NCI-H187 treated with DMSO at 0.1 percent for 48 hours (cell line): ENCODE measurements at places on chromosomes 11 and 22.

- no peak for DNase-seq
Observed at GRCh38 chr11:69022260-69022659, 9.2 kb upstream of the MRGPRF start.

DNA sequence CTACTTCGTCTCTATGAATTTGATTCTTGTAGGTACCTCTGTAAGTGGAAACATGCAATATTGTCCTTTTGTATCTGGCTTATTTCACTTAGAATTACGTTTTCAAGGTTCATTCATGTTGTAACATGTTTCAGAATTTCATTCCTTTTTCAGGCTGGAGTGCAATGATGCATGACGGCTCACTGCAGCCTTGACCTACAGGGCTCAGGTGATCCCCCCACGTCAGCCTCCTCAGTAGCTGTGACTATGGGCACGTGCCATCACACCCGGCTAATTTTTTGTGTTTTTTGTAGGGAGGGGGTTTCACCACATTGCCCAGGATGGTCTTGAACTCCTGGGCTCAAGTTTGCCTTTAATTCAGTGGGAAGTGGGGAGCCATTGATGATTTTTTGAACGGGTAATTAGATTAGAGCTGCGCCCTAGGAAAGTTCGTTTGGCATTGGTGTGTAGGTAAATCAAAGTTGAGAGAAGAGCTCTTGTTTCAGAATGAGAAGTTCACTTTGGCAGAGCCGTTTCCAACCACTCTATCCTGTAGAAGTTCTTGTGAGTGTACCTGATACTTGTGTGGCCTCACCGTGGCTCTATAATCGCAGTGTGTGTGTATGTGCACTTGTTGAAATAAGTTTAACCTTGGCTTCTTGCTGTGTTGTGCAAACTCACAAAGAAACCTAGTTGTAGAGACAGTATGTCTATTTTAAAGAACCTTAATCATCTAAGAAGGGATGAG, 115.9 kb downstream of the NAV2 start:
- no peak for DNase-seq

DNA sequence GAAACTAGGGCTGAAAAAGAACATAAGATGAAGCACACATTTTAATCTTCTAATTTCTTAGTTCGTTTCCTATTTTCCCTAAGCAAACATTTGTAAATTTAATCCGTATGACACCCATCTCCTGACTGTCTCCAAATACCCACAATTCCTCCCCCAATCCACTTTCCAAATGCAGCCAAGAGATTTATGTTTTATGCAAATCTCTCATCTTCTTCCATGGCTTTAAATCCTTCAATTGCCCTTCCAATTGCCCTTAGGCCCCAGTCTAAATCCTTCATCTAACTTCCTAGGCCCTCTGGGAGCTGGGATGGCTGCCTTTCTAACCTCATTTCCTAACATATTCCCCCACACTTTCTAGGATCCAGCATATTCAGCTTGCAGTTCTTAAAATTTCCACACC, 18.0 kb upstream of the POU2AF1 start:
- DNase-seq, result no peak

DNA sequence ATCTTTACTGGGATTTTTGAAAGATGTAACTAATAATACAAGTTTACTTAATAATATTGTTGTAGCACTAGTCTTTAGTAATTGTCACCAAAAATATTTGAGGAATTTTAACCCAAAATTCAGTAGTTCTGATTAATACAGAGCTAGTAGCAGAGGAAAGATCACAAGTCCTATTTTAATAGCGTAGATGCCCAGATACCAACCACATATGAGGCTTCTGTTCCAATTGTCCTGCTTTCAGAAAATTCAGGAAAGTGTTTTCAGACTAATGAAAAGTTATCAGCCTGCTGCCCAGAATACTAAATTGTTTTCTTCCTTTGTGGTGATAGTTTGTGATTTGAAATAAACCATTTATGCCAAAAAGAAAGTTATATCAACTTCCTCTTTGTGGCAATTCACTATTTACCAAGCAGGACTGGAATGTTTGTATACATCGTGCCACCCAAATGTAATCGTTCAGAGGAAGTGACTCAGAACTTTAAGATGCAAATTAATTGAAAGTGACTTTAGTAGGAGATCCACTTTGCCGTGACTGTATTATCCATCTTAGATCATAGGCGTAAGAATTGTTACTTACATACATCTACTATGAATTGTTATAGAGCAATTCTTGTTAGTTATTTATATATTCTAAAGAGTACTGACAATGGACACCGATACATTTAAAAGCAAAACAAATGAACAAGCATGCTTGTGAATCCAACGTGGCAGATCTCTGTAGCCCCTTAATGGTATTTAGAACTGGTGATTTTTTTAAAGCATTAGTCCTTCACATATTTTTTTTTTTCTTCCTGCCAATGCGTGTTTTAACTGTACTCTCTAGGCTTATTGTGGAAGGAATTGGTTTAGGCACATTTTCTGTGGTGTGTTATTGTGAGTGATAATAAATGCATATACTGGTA, 231.0 kb downstream of the DDX10 start:
- no peak for DNase-seq
